ENCODE measurements at places on chromosomes 7 and 10. TPM values are rescaled to one million over a fixed set of nuclear protein-coding genes. Genes with fewer than 3 reads are reported as not detected.

Gene WEE2
- not detected for total RNA-seq

Gene AOAH
- 0.55 TPM for total RNA-seq

Gene PCDH15
- total RNA-seq: 0.15 TPM

Gene SPDYE5
- total RNA-seq: not detected

Gene TAS2R5
- total RNA-seq: 1.5 TPM

Gene CD36
- total RNA-seq: 0.60 TPM

Gene HOXA4
- total RNA-seq: not detected

Gene MCU
- total RNA-seq: 51.6 TPM

Gene ARID5B
- 1.1 TPM for total RNA-seq

Gene TMEM130
- 2.9 TPM for total RNA-seq

Gene BICC1
- 1.0 TPM for total RNA-seq

Measured in H1 (cell line).